Stimulated activated CD4-positive, alpha-beta T cell treated with anti-CD3 and anti-CD28 coated beads, Interleukin-15, amount 100 ng/mL, for 1 hour (primary cell): ENCODE measurements at places on chromosomes 5 and 9.

GRCh38 chr9:131872006-131872405 lies 132.1 kb upstream of the RAPGEF1 start:
- DNase-seq, result no peak

DNA sequence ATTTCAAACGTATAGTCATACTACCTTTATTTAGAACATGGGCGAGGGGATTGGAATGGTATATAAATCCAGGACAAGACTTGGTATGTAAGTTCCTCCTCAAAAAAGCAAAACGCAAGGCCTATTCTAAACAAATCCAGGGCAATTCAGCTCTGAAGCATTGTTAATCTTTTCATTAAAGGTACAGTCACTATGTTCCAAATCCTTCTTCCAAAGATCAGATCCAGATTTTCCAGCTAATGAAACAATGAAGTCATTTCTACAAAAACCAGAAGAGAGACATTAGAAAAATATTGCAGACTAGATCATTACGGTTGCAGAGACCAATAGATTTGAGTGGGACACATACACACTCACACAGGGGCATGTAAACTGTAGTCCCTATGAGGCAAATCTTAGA lies 116.1 kb upstream of the BNC2 start:
- no peak for DNase-seq

GRCh38 chr5:113488645-113489184 lies 462 bp upstream of the MCC start:
- DNase-seq, result no peak

DNA sequence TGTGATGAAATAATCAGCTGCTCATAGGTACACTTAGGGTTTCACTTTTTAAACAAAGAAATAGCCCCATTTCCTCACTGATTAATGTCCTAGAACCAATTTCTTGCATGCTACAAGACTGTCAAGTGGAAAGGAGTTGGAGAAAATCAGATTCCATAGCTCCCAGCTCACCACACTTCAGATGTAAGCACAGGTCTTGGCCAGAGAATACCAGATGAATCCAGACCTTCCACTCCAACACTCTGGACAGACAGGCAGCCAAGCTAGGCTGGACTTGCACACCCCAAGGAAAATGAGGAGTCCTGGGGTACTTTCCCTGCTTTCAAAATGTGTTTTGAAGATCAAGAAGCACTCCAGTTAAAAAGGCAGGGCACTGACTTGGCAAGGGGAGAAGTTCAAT lies 68.5 kb downstream of the KLHL3 start:
- DNase-seq, result no peak

DNA sequence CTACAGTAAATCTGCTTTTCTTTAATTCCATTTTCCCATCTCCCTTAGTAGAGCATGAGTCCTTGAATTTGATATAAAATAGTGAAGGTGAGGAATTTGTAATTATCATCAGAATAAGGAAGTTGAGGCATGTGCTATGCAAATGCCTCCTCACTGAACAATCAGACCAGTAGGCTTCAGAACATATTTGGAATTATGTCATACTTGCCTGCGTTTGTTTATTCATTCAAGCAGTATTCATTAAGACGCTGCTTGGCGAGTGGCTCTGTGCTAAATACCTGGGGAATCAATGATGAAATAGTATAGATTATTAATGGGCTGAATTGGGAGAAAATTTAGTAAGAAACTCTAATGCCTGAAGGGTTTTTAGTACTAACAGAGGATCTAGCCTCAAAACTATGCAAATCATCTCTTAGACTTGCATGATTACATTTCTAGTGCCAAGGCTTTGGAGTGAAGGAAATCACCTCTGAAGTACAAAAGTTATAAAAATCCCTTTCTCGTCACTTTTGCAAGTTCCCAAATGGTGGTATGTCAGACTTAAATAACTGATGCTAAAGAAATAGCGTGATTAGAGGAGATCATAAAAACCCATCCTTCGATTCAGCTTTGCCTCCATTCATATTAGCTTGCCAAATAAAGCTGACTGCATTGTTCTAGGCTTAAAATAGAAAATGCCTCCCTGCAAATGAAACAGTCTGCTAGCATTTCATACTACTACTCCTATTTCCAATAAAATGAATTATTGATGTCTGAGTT lies 141.7 kb downstream of the PCSK5 start:
- no peak for DNase-seq

GRCh38 chr9:113574441-113575262 lies 111.1 kb downstream of the RGS3 start:
- no peak for DNase-seq

DNA sequence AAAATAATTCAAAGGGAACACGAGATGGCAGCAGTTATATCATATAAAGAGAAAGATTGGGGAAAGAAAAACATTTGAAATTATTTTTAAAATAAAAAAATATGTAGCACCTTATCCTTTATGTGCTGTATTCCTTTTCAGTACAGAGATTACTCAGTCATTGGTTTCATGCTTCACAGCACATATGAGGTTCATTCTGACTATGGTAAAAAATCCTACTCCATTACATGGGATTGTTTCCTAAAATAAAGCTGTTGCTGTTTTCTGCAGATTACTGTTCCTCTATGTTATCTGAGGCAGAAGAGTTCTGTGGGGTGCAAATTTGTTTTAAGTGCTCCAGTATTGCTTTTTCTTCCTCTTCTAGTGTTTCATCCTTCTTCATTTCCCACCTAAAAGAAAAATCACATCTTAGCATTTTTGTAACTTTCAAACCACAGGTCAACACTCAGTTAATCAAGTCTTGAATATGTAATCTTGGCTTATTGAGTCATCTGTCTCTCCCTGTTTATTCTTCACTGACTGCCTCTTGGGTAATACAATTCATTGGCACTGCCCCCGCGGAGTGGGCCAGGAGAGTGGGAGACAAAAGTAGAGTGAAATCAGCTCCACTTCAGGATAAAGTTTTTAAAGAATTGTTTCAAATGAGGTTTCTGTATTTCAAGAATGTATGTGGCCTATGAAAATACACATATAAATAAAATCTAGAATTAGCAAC lies 412.5 kb upstream of the POU5F2 start:
- no peak for DNase-seq

- DNase-seq, result peak; percentile 34
Observed at GRCh38 chr5:181217111-181217802, 5.8 kb upstream of the TRIM41 start.

DNA sequence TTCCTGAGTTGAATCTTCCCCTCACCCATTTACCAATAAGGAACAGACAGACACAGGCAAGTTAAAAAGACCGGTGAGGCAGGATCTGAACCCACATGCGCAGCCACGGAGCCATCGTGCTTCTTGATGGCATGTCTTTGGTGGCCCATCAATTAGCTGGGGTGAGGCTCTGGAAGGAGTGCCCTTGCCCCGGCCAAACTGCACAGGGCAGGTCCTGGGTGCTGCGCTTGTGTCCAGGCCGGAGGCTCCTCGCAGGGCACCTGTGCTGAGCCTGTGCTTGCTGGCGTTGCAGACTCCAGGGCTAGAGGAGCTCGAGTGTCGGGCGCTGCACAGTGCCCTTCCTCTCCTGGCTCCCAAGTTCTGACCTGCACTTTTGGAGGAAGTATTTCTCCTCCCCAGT lies 66.4 kb downstream of the PSMB7 start:
- no peak for DNase-seq

- no peak for DNase-seq
Observed at GRCh38 chr5:156913719-156914370, 49.2 kb downstream of the TIMD4 start.

DNA sequence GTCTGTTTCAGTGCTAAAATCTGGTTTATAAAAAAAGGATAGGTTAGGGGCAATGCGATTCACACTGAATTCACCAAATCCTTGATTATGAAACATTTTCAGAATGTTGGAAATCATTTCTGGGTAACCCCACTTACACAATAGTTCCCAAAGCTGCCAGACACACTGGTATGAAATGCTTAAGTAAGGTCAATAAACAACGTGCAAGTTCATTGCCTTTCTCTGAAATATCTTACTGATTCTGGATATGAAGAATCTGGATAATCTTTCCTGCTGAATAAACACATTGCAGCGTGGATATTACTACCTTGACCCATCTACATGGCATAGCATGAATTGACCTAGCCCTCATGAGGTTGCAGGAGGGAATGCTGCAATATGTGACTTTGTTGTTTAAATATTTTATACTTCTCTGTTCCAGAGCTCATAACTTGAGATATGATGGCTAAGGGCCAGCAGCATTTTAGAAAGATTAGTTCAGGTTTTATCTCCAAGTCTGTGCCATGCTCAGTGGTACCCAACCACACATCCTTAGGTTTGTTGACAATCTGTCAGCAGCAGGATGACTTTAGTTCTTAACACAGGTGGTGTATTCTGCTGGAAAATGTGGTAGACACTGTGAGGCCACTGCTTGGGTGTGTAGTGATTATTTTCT lies 121.0 kb downstream of the NREP start:
- no peak for DNase-seq

DNA sequence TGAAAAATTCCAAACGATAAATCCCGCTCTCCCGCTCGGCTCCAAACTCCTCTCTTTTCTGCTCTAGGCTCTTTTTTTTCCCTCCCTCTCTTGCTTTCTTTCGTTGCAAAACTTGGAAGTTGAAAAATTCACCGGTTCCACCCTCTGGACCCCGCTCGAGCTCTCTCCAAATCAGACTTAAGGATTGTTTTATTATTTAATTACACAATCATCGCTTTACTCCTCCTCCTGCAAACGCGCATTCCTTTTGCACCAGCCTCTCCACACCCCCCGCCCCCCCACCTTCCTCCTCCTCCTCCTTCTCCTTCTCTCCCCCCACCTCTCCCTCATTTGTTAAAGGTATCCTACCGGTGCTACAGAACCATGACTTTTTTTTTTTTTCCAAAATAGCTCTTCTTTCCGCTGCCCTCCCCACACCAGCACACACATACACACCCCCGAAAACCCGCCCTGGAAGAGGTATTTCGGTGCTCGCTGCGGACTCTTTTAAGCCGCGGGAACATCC lies 535 bp upstream of the NFIB start:
- DNase-seq, result no peak

DNA sequence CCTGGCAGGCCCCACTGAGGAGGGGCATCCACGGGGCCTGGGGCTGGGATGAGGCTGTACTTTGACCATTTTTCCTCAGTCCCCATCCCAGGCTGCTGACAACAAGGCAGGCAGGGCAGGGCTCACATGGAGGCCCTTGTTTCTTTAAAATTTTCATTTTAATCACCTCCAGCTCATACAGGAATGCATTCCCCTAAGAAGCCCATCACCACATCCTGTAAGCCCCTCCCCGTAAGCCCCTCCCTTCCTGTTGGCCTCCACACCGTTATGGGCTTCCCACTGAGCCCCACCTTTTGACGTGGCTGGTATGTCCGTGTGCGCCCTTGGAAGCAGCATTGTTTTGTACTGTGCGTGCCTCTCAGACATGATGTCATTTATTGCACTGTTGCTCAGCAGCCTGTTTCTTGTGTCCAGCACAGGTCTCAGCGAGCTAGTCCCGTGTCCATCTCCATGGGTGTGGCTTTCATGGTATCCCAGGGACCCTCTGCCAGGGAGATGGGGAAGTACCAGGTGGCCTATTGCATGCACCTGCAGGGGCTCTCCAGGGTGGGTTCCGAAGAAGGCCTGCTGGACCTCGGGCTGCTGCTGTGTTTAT lies 22.4 kb downstream of the PHF2 start:
- DNase-seq, result no peak

GRCh38 chr5:67187006-67187715 lies 9.4 kb downstream of the CD180 start:
- DNase-seq, result no peak

DNA sequence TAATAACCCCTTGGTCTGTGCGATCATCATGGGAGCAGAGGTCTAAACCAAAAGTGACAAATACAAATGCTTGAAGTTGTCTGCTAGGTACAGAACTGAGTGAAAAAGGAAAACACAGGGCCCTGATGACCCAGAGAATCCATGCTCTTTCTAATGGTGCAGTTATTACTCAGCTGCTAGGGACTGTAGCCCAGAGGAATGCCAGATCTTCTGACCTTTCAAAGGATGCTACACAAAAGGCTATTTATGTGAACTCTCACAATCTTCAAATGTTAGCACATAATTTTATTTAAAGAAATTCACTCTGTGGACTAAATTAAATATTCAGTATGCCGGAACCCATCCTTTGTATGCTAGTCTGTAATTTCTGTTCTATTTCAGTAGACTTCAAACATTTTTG lies 79.9 kb downstream of the PRR16 start:
- no peak for DNase-seq

GRCh38 chr9:35907711-35908503 lies 1.4 kb upstream of the SPAAR start:
- DNase-seq, result no peak

GRCh38 chr9:70616228-70616990 lies 202.0 kb upstream of the KLF9 start:
- no peak for DNase-seq

DNA sequence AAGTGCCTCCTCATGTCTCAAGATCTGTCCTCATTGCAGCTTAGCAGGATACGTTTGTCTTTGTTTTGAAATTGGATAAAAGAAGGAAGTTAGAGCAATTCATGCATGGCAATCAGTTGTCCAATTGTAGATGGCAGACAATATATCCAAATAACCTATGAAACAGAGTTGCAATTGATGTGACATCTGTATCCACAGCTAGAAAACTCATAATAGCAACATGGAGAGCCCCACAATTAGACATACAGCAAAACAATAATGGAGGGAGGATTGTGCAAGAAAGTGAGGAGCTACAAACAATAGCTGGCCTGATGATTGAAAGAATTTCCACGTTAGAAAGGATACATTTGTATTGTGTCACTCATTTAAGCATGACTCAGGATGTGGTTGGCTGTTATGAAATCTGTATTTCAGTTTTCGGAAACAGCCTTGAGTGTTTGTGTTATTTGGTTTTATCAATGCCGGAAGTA lies 132.0 kb downstream of the FAM174A start:
- no peak for DNase-seq

DNA sequence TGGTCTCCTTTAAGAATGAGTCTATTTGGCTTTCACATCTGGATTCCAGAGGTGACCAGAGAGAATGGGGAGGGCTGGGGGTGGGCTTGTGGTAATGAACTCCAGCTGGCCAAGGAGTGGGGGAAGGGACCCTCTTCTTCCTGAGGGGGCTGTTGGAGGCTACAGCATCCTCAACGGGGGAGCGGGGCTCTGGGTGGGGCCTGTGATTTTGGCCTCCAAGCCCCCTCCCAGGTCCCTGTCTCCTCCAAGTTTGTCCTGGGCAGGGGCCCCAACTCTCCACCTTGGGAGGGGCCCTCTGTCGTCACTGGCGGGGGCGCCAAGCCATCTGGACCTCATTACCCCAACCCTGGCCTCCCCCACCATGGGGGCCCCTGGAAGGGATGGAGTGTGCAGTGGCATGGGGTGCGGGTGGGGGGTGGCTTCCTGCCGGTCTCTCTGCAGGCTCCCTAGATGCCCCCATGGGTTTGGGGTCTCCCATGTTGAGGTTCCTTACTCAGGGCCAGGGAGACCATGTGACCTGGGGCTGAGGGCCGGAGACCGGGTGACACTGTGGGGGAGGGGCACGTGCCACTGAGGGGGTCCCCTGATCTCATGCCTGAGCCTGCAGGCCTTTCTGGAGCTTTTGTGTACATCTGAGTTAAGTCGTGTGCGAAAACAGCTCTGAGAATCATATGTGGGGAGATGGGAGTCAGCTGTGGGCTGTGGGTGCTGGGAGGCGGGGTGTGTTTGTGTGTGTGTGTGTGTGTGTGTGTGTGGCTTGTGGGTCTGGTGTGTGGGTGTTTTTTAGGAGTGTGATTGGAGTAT lies 32.4 kb downstream of the GOLGA2 start:
- no peak for DNase-seq

GRCh38 chr5:130923543-130924124 lies 241.4 kb downstream of the HINT1 start:
- DNase-seq, result no peak

GRCh38 chr9:16871336-16872151 lies 1.1 kb upstream of the BNC2 start:
- no peak for DNase-seq
